ENCODE measurements at places on chromosomes 12 and 14.

DNA sequence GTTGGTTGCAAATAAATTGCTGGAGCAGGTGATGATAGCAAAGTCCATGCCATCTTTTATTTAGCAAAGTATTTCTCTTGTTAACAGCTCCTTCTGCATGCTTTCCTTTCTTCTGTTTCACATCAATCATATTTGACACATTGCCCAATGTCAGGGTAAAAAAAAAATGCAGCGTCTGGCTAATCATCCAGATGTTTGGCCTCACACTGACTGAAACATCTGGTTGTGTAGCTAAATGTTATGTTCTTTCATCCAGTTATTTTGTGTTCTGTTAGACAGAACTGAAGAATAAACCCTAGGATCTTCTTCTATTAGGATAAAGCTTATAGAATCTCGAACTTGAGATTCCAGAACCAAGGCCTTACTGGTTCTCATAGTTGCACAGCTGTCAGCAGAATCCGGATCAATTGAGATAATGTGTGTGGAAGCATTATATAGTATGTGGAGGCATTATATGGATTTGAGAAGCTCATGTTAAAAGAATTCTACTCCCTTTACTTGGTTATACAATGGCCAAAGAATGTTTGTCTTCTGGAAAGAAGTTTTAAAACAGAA, 859.2 kb downstream of the DIO2 start:
- H3K4me1 ChIP-seq = no peaks in the 10 kb centered on the region
- no peak overlapping the region for H3K4me3 ChIP-seq
- H3K27me3 ChIP-seq = no peaks in the 10 kb centered on the region
- DNase-seq = no peak
- H3K27ac ChIP-seq = no peak overlapping the region

GRCh38 chr12:44246482-44247105, 410.7 kb downstream of the TMEM117 start:
- H3K27ac ChIP-seq = no peak overlapping the region
- H3K27me3 ChIP-seq = no peaks in the 10 kb centered on the region
- no peak for DNase-seq
- no peak overlapping the region for H3K4me3 ChIP-seq
- H3K36me3 ChIP-seq = no peaks in the 10 kb centered on the region

- H3K4me1 ChIP-seq = peaks cover 4% of the 10 kb centered on the region
- no peak for DNase-seq
- peak overlapping the region; percentile 77 for H3K27ac ChIP-seq
- no peaks in the 10 kb centered on the region for H3K27me3 ChIP-seq
Measured at GRCh38 chr14:81177225-81177624, 43.5 kb downstream of the GTF2A1 start.

- H3K27ac ChIP-seq = no peak overlapping the region
- peak; percentile 5 for DNase-seq
- H3K36me3 ChIP-seq = no peaks in the 10 kb centered on the region
- no peaks in the 10 kb centered on the region for H3K27me3 ChIP-seq
- no peaks in the 10 kb centered on the region for H3K4me1 ChIP-seq
Measured at GRCh38 chr12:6265038-6265405, 45.5 kb upstream of the PLEKHG6 start.

DNA sequence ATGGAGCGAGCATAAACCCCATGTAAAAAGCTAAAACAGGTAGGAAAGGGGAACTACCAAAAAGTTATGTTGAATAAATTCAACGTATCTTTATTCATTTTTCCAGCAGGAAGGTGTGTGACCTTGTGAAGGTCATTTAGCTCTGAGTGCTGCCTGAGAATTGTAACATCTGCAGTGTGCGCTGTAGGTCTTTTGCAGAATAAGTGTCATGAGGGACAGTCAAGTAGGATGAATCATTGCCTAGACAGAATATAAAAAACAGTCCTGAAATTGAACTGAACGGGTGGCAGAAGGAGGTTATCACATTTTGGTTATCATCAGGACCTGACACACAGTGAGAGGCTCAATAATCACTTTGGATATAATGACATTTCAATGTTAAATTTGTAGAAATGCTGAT, 334.8 kb upstream of the NOVA1 start:
- H3K4me1 ChIP-seq = no peaks in the 10 kb centered on the region
- no peaks in the 10 kb centered on the region for H3K36me3 ChIP-seq
- H3K27me3 ChIP-seq = no peaks in the 10 kb centered on the region

- H3K4me3 ChIP-seq = no peak overlapping the region
- H3K4me1 ChIP-seq = peaks cover 12% of the 10 kb centered on the region
- H3K27ac ChIP-seq = no peak overlapping the region
- H3K27me3 ChIP-seq = no peaks in the 10 kb centered on the region
- DNase-seq = no peak
Measured at GRCh38 chr14:95463171-95463901, 53.1 kb downstream of the SYNE3 start.

- H3K27ac ChIP-seq = no peak overlapping the region
- H3K36me3 ChIP-seq = no peaks in the 10 kb centered on the region
- H3K27me3 ChIP-seq = no peaks in the 10 kb centered on the region
Measured at GRCh38 chr14:96217376-96217913, 12.8 kb downstream of the BDKRB2 start.

- DNase-seq = no peak
- no peaks in the 10 kb centered on the region for H3K36me3 ChIP-seq
- no peak overlapping the region for H3K4me3 ChIP-seq
- H3K27ac ChIP-seq = no peak overlapping the region
- H3K4me1 ChIP-seq = no peaks in the 10 kb centered on the region
Measured at GRCh38 chr14:30240018-30240417, 312.4 kb upstream of the PRKD1 start.

- no peak for DNase-seq
- H3K36me3 ChIP-seq = no peaks in the 10 kb centered on the region
- H3K4me3 ChIP-seq = no peak overlapping the region
- no peaks in the 10 kb centered on the region for H3K4me1 ChIP-seq
- no peak overlapping the region for H3K27ac ChIP-seq
Measured at GRCh38 chr12:94244165-94245133, 96.1 kb downstream of the PLXNC1 start.

DNA sequence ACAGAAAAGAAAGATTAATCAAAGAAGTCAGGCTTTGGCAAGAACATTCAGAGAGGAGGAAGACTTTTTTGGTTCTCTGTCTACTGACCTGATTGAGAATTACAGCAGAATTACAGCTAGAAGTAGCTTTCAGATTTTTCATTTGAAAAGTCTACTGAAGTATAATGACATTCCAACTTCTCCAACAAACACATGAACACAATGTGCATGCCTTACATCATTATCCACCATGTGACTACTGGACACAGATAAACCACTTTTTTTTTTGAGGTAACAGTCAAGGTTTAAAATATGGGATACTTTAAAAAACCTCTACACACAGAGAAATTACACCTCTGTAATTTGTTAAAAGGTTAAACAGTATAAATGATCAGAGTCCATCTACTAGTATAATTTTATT, 12.3 kb downstream of the BTBD7 start:
- H3K27ac ChIP-seq = no peak overlapping the region
- H3K4me1 ChIP-seq = peaks cover 41% of the 10 kb centered on the region
- no peaks in the 10 kb centered on the region for H3K27me3 ChIP-seq
- no peak for DNase-seq

DNA sequence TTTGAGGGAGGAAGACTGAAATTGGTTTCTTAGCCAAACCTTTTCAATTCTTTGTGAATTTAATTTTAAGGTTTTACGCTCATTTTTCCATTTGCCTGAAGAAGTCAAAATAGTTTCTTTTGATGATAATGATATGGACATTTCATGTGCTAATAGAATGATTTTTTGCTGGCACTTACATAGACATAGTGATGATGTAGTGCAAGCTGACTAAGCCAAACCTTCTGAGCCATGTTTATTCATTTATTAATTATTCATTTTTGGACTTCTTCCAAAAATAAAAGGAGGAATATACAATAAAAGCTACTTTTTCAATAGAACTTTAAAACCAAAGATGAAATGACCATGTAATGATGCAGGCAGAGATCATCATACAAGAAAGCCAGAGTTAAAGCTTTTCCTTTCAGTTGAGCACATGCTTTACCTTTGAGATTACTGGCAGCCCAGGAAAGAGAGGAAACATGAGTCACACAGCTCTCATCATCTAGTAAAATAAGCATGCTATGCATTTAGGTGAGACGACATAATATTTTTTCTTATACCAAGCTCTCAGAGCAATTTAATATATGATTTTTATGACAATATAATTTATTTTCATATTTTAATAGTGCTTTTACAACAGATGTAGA, 24.8 kb downstream of the KCNA1 start:
- no peaks in the 10 kb centered on the region for H3K36me3 ChIP-seq
- no peaks in the 10 kb centered on the region for H3K27me3 ChIP-seq
- DNase-seq = no peak
- no peaks in the 10 kb centered on the region for H3K4me1 ChIP-seq

DNA sequence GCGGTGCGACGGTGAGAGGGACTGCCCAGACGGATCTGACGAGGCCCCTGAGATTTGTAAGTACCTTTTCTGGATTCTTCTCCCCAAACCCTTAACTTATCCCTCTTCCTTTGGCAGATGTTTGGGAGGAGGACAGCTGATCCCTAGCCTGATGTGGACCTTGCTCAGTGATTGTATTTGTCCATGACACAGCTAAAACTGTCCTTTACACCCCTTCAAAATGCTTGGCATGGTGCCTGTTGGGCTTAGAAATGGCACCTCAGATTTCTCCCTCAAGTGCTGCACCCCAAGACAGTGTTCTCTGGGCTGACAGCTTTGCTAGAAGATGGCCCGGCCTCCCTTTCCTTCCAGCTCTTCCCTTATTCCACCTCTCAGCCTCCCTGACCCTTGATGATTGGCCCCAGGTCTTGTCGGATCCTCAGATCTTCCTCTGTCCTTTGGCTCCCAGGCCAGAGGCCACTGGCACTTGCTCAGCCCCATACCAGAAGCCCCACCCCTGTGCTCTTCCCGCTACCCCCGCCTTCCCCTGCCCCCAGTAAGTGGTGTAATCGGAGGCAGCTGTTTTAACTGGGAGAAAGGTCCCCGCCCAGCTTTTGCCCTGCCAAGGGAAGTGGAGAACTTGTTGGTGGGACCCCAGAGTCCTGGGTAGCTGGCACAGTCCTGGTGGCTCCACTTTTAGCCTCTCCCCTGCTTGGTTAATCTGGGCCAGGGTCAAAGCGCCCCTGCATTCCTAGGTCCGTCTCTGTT, 8.7 kb downstream of the LRP1-AS start:
- H3K36me3 ChIP-seq = peaks cover 3% of the 10 kb centered on the region
- H3K27me3 ChIP-seq = no peaks in the 10 kb centered on the region
- peaks cover 58% of the 10 kb centered on the region for H3K4me1 ChIP-seq
- H3K4me3 ChIP-seq = no peak overlapping the region

- no peaks in the 10 kb centered on the region for H3K36me3 ChIP-seq
- H3K27me3 ChIP-seq = no peaks in the 10 kb centered on the region
- H3K4me3 ChIP-seq = no peak overlapping the region
- no peak for DNase-seq
Measured at GRCh38 chr14:68015356-68016254, 196.0 kb downstream of the RAD51B start.

- H3K27ac ChIP-seq = no peak overlapping the region
- DNase-seq = no peak
- H3K36me3 ChIP-seq = no peaks in the 10 kb centered on the region
- no peaks in the 10 kb centered on the region for H3K4me1 ChIP-seq
- no peak overlapping the region for H3K4me3 ChIP-seq
- no peaks in the 10 kb centered on the region for H3K27me3 ChIP-seq
Measured at GRCh38 chr12:69998011-69998410, 173.0 kb downstream of the MYRFL start.

- no peaks in the 10 kb centered on the region for H3K4me1 ChIP-seq
- no peak for DNase-seq
- no peak overlapping the region for H3K4me3 ChIP-seq
- H3K27ac ChIP-seq = no peak overlapping the region
Measured at GRCh38 chr14:94385553-94386057, 2.8 kb downstream of the SERPINA1 start.

- H3K27me3 ChIP-seq = no peaks in the 10 kb centered on the region
- H3K4me3 ChIP-seq = no peak overlapping the region
- H3K36me3 ChIP-seq = no peaks in the 10 kb centered on the region
- no peak overlapping the region for H3K27ac ChIP-seq
Measured at GRCh38 chr14:72523424-72524294, 370.2 kb downstream of the DPF3 start.

GRCh38 chr12:117189725-117190209, 503 bp downstream of the FBXO21 start:
- DNase-seq = peak; percentile 65
- peak overlapping the region; percentile 95 for H3K4me3 ChIP-seq
- H3K27me3 ChIP-seq = no peaks in the 10 kb centered on the region
- H3K36me3 ChIP-seq = peaks cover 14% of the 10 kb centered on the region

GRCh38 chr12:64412459-64412858, 8.3 kb downstream of the XPOT start:
- no peak overlapping the region for H3K4me3 ChIP-seq
- no peaks in the 10 kb centered on the region for H3K27me3 ChIP-seq
- H3K4me1 ChIP-seq = no peaks in the 10 kb centered on the region
- no peak for DNase-seq
- no peak overlapping the region for H3K27ac ChIP-seq
- no peaks in the 10 kb centered on the region for H3K36me3 ChIP-seq

DNA sequence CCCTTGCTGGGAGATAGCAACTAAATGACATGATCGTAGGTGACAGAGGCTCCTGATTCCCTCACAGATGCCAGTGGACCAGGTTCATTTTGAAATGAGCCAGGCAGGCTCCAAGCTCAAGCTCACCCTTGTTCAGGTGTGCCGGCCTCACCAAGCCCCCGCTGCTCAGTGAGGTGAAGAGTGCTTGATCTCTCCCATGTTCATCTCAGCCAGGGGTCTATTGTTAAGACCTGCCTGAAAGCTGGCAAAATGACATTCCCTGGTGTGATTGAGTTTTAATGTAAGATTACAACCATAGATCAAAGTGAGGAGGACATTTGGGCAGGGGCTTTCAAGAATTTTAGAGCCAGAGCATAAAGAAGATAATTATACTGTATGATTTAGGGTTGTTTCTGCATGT, 497.9 kb downstream of the EGLN3 start:
- H3K36me3 ChIP-seq = no peaks in the 10 kb centered on the region
- no peaks in the 10 kb centered on the region for H3K27me3 ChIP-seq
- no peak overlapping the region for H3K27ac ChIP-seq
- no peak for DNase-seq
- H3K4me1 ChIP-seq = peaks cover 12% of the 10 kb centered on the region

- H3K4me3 ChIP-seq = no peak overlapping the region
- peak overlapping the region; percentile 29 for H3K27ac ChIP-seq
- H3K36me3 ChIP-seq = no peaks in the 10 kb centered on the region
- peaks cover 28% of the 10 kb centered on the region for H3K4me1 ChIP-seq
- no peak for DNase-seq
Measured at GRCh38 chr12:639566-639965, 23.7 kb downstream of the NINJ2 start.

- no peak overlapping the region for H3K4me3 ChIP-seq
- DNase-seq = peak; percentile 74
- H3K27ac ChIP-seq = peak overlapping the region; percentile 70
- no peaks in the 10 kb centered on the region for H3K36me3 ChIP-seq
- H3K4me1 ChIP-seq = peaks cover 34% of the 10 kb centered on the region
- H3K27me3 ChIP-seq = no peaks in the 10 kb centered on the region
Measured at GRCh38 chr12:12443431-12443878, 86.6 kb downstream of the BORCS5 start.

- no peaks in the 10 kb centered on the region for H3K27me3 ChIP-seq
- H3K36me3 ChIP-seq = no peaks in the 10 kb centered on the region
- no peak overlapping the region for H3K4me3 ChIP-seq
- no peaks in the 10 kb centered on the region for H3K4me1 ChIP-seq
Measured at GRCh38 chr14:61927060-61927459, 164.8 kb downstream of the SNAPC1 start.

- no peak overlapping the region for H3K4me3 ChIP-seq
- no peaks in the 10 kb centered on the region for H3K36me3 ChIP-seq
- DNase-seq = no peak
- H3K4me1 ChIP-seq = no peaks in the 10 kb centered on the region
Measured at GRCh38 chr12:46942579-46942978, 116.8 kb upstream of the SLC38A4 start.
